Occipital lobe (tissue), 3 donors: ENCODE measurements at places on chromosomes 13 and 19.

- DNase-seq: no peak
Observed at GRCh38 chr13:85537601-85538000, 261.6 kb downstream of the SLITRK6 start.

DNA sequence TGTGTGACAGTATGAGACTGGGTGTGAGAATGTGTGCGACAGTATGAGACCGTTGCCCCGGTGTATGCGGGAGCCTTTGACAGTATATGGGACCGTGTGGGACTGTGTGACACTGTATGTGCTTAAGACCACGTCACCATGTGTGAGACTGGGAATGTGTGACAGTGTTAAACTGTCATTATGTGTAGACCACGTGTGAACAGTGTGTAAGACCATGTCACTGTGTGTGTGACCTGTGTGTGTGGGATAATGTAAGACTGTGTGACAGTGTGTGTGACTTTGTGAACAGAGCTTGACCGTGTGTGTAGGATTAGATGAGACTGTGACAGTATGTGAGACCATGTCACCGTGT, 549 bp downstream of the ZNF583 start:
- no peak for DNase-seq

- DNase-seq: no peak
Observed at GRCh38 chr13:87131611-87132010, 539.6 kb upstream of the SLITRK5 start.

DNA sequence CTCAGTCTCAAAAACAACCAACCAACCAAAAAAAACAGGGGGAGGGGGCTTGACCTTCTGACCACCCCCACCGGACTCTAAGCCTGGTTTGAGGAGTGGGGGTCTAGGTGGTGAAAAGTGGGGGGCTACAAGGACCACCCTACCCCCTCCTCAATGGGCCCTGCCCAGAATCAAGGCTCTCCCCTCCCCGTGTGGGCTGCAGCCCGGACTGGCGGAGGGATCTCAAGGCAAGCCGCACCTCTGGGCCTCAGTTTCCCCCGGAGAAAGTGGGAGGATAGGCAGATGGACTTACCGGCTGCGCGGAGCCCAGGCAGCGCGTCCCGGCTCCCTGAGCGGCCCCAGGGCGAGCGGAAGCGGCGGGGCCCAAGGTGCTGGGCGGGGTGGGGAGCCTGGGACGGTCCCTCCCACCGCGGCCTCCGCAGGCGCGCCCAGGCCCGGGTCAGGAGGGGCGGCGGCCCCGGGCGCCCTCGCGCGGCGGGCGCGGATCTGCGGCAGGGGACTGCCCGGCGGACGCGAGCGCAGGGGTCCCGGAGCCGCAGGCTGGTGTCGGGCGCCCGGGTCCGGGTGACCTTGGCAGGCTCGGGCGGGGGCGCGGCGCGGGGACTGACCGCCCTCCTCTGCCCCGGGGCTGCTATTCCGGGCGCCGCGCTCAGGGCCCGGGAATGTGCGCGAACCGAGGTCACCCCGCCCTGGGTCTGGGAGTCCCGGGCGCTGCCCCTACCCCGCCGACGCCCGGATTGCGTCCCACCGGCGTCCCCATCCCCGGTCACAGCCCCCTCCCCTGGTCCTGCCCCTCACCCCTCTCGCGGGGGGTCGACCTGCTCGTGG, at the start of gene ADAMTSL5:
ADAMTSL5 (minus strand) TSS at position 349 of the 828 bp plus-strand sequence. CDS start 2,076 bp downstream, outside the sequence.
- DNase-seq: no peak

GRCh38 chr19:6362027-6362350, 658 bp downstream of the CLPP start:
- no peak for DNase-seq

GRCh38 chr19:39307822-39308530, 11.8 kb downstream of the IFNL1 start:
- no peak for DNase-seq

DNA sequence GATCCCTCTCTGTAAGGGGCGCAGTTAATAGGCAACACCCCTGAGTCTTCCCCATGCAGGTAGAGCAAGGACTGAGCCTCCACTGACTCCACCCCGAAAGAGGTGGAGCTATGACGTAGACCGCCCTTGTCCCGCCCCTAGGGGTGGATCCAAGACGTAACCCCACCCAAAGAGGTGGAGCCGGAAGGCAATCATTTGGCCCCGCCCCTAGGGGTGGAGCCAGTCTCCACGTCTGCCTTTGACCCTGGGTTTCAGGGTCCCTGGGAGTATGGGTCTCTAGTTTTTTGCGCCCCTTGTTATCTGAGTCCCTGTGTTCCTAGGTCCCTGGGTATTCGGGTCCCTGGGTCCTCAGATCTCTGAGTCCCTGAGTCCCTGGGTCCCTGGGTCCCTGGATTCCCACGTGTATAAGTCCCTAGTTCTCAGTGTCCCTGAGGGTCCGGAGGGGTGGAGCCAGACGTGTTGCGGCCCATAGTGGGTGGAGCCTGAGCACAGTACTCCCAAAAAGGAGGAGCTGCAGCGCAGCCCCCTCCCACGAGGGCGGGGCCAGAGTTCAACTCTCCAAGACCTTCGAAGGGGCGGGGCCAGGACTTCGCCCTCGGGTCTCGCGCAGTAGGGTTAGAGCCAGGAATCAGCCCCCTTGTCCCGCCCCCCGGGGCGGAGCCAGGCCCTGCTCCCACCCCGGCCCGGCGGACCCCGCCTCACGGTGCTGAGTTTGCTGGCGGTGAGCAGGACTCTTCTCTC, 5.3 kb downstream of the DENND1C start:
- peak; percentile 45 for DNase-seq

GRCh38 chr13:101149735-101150384, 266.4 kb downstream of the NALCN start:
- no peak for DNase-seq

GRCh38 chr13:20714161-20714560, 10.7 kb downstream of the IL17D start:
- DNase-seq: no peak

DNA sequence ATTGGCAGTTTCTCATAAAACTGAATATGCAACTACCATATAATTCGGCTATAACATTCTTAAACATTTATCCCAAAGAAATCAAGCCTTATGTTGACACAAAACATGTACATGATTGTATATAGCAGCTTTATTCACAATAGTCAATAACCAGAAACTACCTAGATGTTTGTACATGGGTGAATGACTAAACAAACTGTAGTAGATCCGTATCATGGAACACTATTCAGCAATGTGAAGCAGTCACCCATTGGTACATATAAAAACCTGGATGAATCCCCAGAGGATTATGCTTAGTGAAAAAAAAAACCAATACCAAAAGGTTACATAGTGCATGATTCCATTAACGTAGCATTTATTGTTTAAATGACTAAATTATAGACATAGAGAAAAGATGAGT, 471.7 kb upstream of the KLHL1 start:
- DNase-seq: no peak

DNA sequence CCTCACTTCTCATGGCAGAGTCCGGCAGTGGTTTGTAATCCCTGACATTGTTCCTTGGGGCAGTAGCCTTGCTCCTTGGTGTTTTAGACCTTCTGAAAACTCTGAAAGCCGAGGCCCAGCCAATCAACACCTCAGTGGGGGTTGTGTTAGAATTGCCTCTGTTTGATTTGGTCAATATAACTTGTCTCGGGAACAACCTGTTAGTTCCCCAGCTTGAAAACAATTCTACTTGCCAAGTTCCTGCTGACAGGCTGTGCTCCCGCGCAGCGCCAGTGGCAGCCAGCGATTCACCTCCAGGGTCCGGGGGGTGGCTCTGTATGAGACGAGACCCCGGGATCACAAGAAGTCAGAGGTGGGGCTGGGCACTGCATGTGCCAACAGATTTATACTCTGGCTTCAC, 81.4 kb upstream of the MEDAG start:
- no peak for DNase-seq

DNA sequence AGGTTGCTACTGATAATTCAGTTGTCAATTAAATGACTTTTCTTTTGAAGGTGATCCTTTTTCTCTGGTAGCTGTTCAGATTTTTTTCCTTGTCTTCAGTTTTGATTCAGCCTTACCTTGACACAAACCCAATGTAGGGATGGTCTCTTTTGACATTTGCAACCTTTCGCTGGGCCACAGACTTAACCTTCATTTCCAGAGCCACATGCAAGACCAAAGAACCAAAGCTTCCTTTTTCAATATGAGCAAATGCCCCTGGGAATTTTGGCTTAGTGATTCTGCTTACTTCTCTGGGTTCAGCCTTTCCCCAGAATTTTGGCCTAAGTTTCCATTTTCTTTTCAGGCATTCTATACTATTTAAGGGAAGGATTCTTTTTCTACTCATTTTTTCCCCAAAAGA, 19.6 kb downstream of the SIGLEC5 start:
- DNase-seq: no peak

DNA sequence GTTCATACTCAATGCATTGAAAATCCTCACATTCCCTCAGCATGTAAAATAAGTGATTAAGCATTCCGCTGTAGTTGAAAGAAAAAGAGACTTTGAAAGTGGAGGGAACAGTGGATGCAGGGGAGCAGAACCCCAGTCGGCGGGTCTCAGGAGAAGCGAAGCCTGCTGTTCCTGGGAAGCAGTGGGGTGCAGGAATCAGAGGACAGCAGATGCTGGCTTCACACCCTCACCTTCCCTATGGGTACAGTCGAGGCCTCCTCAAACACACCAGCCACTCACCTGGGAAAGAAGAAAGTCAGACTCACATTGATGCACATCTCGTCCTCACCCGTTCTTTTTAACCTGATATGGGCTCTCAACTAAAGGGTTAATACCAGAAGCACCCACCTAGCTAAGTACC, 38.2 kb downstream of the COL4A2 start:
- no peak for DNase-seq

GRCh38 chr13:50713523-50714248, 129.8 kb downstream of the DLEU7 start:
- DNase-seq: no peak

GRCh38 chr19:13881251-13881691, 4.3 kb downstream of the NANOS3 start:
- no peak for DNase-seq

- DNase-seq: peak; percentile 81
Observed at GRCh38 chr19:38210458-38210987, 13.5 kb downstream of the DPF1 start.

- no peak for DNase-seq
Observed at GRCh38 chr13:94311893-94312292, 167.6 kb downstream of the DCT start.

- DNase-seq: no peak
Observed at GRCh38 chr13:73625562-73626339, 508.5 kb downstream of the KLF12 start.

GRCh38 chr13:92823059-92823458, 403.5 kb upstream of the GPC6 start:
- no peak for DNase-seq

- no peak for DNase-seq
Observed at GRCh38 chr13:46179969-46180763, 1.8 kb downstream of the LCP1 start.

GRCh38 chr19:38073841-38074685, 150.0 kb downstream of the DPF1 start:
- no peak for DNase-seq

- DNase-seq: no peak
Observed at GRCh38 chr13:111483621-111483987, 163.2 kb downstream of the TEX29 start.

DNA sequence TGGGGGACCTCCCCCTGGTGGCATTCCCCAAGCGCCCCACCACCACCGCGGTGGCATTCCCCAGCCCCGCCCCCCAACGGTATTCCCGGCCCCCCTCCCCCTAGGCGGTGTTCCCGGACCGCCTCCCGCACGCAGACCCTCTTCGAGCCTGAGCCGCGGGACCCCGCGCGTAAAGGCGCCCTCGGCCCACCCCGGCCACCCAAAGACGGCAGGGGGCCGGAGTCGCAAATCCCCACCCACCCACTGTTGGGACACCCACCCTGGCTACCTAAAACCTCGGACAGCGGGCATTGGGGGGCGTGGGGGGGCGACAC, 22.4 kb downstream of the OLFM2 start:
- no peak for DNase-seq

GRCh38 chr19:12752056-12752781, 628 bp downstream of the BEST2 start:
- no peak for DNase-seq

- no peak for DNase-seq
Observed at GRCh38 chr19:31985001-31985605, 360.3 kb upstream of the ZNF507 start.

DNA sequence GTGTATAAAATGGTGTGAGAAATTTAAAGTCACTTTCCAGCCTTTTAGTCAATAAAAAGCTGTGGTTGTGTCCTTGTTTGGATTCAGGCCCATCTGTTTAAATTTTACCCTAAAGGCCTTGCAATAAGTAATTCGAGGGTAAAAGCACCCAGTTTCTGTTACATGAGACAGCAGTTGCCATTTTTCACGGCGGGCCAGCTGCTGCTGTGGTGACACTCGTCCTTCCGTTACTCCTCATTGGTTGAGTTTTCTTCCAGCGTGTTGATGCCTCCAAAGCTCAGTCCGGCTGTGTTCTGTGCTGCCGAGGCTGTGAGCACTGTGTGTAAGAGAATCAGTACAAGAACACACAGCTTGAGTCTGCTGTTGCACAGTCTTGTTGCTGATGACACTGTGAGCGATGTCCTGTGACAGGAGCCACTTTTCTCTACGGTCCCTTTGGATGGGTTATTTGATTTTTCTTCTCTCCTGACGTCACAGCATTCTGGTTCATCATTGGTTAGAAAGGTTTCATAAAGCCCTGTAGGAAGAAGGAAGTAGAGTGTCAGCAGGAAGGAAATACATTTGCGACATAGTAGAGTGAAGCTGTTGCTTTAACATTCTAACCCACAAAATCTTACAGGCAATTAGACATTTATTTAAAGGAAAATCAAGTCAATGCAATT, 602.5 kb upstream of the ARGLU1 start:
- DNase-seq: no peak
